ENCODE measurements at places on chromosomes 1 and 21.

GRCh38 chr1:23927097-23927496 is 13.9 kb upstream of the CNR2 start:
- no peak for DNase-seq

DNA sequence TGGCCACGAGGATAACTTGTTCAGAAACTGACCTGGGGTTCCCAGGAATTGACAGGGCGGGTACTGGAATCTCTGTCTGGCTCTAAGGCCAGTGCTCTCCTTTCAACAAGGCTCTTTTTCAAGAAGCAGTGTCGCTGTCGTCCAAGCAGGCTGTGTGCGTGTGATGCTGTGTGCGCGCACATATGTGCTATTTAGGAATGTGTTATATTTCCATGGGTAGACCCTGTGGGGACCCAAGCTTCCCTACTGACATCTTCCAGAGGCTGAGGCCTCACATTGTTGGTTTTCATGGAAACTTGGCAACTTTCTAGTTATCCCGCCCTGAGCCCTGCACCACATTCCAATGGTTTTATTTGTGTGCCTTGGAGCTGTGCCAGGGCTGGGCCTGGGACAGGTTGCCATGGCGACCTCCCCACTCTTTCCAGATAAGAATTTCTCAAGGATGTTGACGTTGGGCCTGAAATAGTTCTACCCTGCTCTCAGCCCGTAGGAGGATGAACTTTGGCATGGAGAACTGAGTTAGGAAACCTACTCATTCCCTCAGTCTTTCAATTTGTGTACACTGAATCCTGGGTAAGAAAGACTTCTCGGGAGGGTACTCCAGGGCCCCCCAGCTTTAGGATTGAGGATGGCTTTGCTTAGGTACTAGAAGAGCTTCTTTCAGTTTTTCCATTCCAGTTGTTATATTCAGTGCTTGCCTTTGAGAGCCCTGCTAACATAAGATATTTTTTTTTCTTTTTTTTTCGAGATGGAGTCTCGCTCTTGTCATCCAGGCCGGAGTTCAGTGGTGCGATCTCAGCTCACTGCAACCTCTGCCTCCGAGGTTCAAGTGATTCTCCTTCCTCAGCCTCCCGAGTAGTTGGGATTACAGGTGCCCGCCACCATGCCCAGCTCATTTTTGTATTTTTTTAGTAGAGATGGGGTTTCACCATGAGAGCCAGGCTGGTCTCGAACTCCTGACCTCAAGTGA is 38.8 kb upstream of the SRSF10 start:
- peak; percentile 61 for DNase-seq

DNA sequence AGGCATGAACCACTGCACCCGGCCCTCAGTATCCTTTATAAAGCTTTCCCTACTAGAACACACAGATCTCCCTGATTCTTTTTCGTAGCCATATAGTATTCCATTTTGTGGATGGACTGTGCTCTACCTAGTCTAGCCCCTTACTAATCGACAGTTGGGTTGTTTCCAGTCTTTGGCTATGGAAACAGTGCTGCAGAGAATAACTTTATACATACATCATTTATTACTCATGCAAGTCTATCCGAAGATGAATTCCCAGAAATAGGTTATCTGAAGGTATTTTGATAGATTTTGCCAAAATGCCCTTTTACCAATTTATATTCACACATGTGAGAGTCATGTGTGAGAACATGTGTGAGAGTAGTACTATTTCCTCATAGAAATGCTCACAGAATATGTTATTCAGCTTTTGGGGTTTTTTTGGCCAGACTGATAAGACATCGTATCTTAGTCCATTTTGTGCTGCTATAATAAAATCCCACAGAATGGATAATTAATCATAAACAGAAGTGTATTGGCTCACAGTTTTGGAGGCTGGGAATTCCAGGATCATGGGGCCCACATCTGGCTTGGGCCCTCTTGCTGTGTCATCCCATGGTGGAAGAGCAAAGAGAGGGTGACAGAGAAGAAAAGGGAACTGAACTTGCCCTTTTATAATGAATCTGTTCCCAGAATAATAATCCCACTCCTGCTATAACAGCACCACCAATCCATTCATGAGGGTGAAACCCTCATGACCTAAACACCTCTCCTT is 17.3 kb upstream of the FGR start:
- DNase-seq: no peak

DNA sequence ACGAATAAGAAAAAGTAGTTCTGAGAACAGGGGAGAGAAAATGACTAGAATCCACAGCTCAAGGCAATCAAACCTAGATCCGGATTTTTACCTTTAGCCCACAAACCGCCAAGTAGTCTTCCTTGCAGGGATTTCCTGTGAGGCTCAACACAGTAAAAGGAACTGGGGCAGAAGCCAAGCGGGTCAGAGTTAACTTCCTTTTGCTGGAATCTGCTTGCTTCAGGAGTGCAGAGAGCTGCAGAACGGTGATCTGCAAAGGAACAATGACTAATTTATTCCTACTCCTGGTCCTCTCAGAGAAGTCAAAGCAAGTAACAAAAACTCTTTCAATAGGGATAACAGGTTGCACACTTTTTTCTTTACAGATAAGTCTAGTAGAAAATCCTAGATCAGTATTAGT is 53.4 kb downstream of the UBR4 start:
- DNase-seq: no peak

DNA sequence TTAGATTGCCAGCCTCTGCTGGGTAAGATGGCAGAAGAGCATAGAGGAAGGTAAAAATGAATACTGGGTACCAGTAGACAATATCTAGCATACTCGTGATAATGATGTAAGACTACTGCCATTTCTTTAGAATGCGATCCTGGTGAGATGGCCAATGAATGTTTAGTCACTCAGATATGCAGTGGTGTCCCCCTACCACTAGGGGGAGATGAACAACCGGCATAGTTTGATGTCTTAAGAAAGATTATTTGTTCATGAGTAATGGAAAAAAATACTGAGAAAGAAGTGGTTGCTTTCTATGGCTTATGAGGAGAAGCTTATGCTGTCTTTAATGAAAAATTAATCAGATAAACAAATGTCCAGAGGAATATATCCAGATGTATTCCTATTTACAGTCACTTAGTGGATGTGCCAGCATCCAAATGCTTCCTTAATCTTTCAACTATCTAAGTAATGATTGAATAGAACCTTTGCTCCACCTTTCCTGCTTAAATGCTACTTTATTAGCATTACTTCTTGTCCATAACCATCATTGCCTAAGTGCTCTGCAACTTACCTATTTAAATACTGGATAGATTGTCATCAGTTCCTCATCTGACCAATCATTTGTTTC is 256.6 kb downstream of the ST6GALNAC3 start:
- DNase-seq: peak; percentile 21

DNA sequence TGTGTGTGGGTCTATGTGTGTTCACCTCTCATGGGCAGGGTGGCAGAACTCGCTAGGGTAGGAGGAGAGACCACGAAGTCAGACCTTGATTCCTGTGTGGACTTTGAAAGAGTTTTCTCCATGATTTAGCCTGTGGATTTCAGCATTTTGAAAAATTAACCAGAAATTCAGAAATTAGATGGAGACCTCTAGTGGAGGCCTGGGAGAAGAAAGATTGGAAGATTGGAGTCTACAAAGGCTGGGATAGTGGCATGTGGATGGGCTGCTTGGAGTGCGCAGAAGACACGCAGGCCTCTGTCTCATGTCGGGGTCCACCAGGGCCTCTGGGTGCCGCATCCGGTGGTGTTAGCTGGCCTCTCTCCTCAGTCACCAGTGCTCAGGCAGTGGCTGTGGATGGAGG is 18.9 kb upstream of the IGSF5 start:
- no peak for DNase-seq

GRCh38 chr1:226360106-226360746 is 47.7 kb downstream of the PARP1 start:
- DNase-seq: no peak

DNA sequence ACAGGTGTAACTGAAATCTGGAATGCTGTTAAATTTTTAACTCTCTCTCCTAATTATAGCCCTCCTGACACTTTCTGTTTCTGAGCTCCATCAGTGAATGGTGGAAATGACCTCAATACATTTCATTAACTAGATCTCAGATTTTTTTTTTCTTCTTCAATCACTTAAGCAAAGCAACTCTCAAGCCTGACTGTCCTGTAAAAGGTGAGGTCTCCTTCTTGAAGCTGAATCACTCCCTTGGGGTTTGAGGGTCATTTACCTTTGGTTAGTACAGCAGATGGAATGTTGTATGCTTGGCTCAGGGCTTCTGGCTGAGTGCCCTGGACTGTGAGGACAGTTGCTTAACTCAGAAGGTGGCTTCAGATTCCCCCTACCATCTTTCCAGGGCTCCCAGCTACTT is 518.7 kb downstream of the PTPRC start:
- DNase-seq: no peak

- no peak for DNase-seq
Observed at GRCh38 chr21:45381865-45382696, 22.9 kb upstream of the COL18A1 start.

GRCh38 chr1:97138515-97139032 is 417.0 kb downstream of the PTBP2 start:
- DNase-seq: no peak

DNA sequence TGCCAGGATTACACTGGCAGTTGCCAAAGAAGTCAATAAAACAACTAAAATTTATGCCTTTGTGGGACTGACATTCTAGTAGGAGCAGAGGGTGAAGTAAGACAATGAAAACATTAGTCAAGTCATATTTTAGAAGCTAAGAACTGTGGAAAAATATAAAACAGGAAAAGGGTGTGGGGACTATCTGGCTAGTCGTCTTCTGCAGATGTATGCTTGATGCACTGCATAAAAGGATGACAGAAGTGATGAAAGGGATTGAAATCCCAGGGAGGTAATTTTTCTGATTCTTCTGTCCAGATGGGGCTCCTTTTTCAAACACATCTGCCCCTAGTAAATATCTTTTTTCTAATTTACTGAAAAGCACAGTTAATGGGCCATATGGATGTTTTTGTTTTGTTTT is 706.3 kb downstream of the ADGRL2 start:
- no peak for DNase-seq

DNA sequence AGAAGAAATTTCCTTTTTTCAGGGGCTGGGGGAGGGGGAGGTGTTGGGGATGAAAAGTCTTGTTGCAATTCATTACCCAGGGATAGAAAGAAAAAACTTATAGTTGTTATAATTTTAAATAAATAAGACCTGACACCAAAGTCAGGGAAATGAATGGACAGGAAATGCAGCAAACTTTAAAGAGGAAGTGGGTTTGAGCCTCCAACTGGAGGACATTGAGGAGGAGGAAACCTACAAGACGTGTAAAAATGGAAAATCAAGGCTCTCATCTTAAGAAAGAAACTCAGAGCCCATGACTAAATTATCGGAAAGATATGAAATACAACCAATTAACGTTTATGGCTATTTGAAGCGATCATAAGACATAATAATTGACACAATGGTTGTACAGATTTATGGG is 54.4 kb downstream of the NIBAN1 start:
- DNase-seq: no peak

DNA sequence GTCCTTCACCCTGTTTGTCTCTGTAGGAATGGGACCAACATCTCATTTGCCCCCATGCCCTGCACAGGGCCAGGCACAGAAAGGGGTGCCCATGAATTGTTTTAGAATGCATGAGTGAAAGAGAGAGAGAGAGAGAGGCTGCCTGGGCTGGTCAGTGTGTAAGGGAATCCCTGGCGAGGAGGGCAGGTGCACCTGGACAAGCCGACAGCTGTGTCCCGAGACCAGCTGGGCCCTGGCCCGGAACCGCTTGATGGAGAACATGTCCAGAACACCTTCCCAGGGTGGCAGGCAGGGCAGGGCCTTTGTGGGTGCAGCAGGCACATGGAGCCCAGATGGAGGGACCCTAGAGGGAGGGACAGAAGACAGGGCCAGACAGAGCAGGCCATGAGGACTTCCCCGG is 22.7 kb downstream of the SPOCD1 start:
- no peak for DNase-seq

DNA sequence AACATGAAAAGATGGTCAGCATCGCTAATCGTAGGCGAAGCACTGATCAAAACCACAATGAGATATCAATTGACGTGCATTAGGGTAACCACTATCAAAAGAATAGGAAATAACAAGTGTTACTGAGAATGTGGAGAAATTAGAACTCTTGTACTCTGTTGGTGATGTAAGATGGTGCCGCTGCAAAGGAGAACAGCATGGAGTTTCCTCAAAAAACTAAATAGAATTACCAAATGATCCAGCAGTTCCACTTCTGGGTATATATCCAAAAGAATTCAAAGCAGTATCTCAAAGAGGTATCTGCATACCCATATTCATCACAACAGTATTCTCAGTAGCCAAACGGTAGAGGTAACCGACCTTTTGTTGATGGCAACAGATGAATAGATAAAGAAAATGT is 8.3 kb upstream of the CD101 start:
- DNase-seq: no peak

DNA sequence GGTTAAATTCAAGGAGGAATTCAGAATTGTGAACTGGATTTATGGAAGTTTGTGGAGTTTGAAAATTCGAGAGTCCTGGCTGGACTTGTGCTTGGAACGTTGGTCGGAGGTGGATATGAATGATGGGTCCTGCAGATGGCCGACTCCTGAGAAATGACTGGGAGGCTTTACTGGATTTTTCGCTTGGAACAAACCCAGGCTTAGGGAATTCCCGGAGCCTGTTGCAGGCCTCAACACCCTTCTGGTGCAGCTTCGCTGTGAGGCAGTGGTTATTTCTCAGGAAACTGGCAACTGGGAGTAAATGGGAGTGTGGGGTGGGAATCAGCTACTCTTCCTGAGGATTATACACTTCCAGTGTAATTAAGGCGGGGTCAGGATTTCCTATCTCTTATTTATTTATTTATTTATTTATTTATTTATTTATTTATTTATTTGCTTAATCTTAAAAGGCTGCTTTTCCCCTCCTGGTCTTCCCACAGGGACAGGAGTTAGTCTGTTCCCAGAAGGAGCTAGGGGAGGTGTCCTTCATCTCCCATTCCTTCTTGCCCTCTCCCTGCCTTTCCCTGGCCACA is 21.1 kb downstream of the MAPKAPK2 start:
- DNase-seq: no peak

DNA sequence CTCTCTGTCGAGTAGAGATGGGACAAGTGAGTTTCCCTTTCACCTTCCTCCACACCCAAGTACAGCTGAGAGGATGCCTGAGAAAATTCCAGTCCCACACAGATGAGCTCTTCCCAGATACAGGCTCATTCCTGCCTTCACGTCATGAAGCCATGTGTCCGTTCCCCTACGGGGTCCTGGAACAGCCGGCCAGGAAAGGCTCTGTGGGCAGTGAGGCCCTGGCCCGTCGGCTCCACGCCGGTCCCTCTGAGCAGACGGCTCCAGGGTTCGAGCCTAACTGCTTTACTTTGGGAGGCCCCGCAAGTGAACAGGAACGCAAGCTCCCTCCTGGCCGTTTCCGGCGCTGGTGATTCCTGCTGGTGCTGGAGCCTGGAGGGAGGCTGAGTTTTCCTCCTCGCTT is 57.2 kb upstream of the ARHGEF16 start:
- DNase-seq: no peak

- DNase-seq: peak; percentile 44
Observed at GRCh38 chr1:213244664-213245091, 193.6 kb downstream of the RPS6KC1 start.

GRCh38 chr1:213376862-213377372 is 325.9 kb downstream of the RPS6KC1 start:
- no peak for DNase-seq

- DNase-seq: peak; percentile 41
Observed at GRCh38 chr1:234545517-234546386, 64.2 kb downstream of the IRF2BP2 start.
